GM12892 (cell line): ENCODE measurements at places on chromosomes 2 and 18.

GRCh38 chr18:44128365-44128764 lies 552.3 kb upstream of the SETBP1 start:
- no peak for DNase-seq

- DNase-seq = no peak
Observed at GRCh38 chr2:198390670-198391069, 586.3 kb downstream of the PLCL1 start.

DNA sequence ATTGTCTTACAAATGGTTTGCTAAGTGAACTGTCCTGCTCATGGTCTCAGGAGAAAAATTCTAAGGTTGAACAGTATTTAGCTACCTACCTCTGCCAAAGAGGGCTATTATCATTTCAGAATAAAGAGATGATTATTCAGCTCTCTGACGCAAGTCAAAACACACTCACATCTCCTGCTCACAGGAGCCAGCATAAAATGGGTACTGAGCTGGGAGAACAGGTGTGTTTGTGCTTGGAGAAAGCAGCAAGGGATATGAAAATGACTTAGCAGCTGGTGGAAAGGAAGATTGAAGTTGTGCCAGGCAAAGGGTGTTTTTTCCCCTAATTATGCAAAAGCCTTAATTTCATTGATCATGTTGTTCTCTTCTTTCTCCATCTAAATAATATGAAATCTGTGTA lies 47.3 kb upstream of the TANK start:
- no peak for DNase-seq

GRCh38 chr2:118442996-118443553 lies 354.8 kb downstream of the INSIG2 start:
- no peak for DNase-seq

DNA sequence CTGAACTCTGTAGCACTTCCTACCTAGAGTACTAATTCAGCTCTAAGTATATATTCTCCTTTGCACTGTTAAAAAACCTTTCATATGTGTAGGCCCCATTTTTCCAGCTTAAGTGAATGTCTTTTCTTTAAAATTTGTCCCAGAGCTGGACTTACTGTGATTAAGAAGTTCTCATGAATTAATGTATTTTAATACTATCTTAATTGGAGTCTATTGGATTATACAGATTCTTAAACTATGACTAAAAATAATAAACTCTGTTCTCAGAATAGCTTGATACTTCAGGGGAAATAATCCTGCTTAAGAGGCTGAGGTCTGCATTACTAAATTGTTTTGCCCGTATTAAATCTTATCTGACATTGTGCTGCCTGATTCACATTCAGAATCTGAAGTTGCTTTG lies 223.3 kb downstream of the RIT2 start:
- no peak for DNase-seq
